ENCODE measurements at places on chromosomes 1 and 21.
A peak's percentile ranks its signal among the peaks of the same experiment; 100 is the strongest.

GRCh38 chr1:16888860-16889816 is 6.6 kb upstream of the RNU1-2 start:
- DNase-seq, result peak; percentile 66

DNA sequence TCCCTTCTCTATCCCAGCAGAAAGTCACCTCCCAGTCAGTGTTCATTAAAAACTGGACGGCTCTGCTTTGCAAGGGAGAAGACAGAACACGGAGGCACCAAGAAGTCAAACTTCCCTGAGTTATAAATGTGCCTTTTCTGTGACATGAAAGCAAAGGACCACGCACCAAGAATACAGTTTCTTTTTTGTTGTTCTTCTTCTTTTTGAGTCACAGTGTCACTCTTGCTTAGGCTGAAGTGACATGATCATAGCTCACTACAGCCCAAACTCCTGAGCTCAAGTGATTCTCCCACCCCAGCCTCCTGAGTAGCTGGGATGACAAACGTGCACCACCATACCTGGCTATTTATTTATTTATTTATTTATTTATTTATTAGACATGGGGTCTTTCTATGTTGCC is 22.7 kb downstream of the GLUL start:
- no peak for DNase-seq

DNA sequence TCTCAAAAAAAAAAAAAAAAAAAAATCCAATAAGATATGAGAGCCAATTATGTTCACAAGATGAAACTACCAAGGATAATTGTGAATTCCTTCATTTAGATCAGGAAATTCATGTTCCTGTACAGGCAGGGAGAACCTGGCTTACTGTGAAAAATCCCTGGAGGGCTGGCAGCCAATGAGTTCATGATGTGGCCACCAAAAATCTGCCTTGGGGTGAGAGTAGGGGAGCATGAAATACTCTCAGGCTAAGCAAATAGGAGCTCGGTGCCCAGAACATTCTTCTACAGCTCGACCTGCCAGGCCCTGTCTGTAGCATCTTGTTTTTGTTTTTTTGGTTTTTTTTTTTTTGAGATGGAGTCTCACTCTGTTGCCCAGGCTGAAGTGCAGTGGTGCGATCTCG is 50.1 kb downstream of the PIK3CD start:
- DNase-seq, result no peak

- DNase-seq, result no peak
Measured at GRCh38 chr21:28971171-28971570, 21.5 kb downstream of the LTN1 start.

- no peak for DNase-seq
Measured at GRCh38 chr1:153288634-153289275, 24.0 kb downstream of the PGLYRP3 start.

- no peak for DNase-seq
Measured at GRCh38 chr1:187051618-187052232, 223.0 kb downstream of the PLA2G4A start.

GRCh38 chr1:226661965-226662364 is 77.1 kb downstream of the ITPKB start:
- DNase-seq, result no peak

DNA sequence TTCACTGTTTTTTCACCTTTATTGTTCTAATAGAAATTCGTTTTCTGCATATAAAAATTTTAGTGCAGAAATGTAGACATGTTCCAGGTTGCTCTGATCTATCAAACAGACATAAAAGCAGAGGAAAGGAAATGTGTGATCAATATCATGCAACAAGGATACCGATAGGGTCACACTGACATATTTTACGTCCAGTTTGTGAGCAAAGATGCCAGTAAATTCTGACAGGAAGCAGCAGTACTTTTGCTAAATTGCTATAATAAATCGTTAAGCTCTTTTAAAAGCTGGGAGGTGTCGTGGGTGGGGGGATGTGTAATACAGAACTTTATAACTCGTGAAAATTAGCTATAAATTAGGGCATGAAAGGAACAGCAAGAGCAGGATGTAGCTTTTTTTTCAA is 955.2 kb downstream of the BRINP3 start:
- no peak for DNase-seq

GRCh38 chr1:228349701-228350171 is 56.9 kb downstream of the TRIM11 start:
- DNase-seq, result no peak

- DNase-seq, result no peak
Measured at GRCh38 chr1:86477256-86477655, 8.5 kb downstream of the CLCA1 start.

- DNase-seq, result no peak
Measured at GRCh38 chr1:3251807-3252428, 182.9 kb downstream of the PRDM16 start.

- DNase-seq, result no peak
Measured at GRCh38 chr1:1599935-1600860, at the start of gene FNDC10. Gene FNDC10, minus strand, starts transcription at chr1:1600135. Its CDS starts 120 bp downstream, at chr1:1600015.

- DNase-seq, result no peak
Measured at GRCh38 chr1:212666116-212666775, 33.4 kb downstream of the BATF3 start.

DNA sequence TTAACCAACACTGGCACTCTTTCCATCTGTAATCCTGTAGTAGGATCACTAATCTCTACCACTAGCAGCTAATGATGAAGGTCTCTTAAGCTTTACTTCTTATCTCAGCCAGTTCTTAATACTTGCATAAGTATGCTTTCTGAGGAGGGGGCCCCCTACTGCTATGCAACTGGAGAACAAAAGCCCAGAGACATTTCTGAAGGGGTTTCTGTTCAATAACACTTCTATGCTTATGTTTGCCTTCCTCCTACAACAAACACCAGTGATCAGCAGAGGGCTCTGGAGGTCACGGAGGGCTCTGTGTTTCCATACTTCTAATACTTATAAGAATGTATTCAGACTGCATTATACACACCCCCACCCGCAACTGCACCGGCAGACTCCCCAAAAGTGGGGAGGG is 215.8 kb downstream of the BARHL2 start:
- no peak for DNase-seq

GRCh38 chr1:45332346-45332720 is 5.6 kb downstream of the HPDL start:
- no peak for DNase-seq

GRCh38 chr21:27519361-27519760 is 552.5 kb upstream of the ADAMTS5 start:
- DNase-seq, result no peak

- no peak for DNase-seq
Measured at GRCh38 chr21:42027822-42028765, 17.9 kb upstream of the ZBTB21 start.

DNA sequence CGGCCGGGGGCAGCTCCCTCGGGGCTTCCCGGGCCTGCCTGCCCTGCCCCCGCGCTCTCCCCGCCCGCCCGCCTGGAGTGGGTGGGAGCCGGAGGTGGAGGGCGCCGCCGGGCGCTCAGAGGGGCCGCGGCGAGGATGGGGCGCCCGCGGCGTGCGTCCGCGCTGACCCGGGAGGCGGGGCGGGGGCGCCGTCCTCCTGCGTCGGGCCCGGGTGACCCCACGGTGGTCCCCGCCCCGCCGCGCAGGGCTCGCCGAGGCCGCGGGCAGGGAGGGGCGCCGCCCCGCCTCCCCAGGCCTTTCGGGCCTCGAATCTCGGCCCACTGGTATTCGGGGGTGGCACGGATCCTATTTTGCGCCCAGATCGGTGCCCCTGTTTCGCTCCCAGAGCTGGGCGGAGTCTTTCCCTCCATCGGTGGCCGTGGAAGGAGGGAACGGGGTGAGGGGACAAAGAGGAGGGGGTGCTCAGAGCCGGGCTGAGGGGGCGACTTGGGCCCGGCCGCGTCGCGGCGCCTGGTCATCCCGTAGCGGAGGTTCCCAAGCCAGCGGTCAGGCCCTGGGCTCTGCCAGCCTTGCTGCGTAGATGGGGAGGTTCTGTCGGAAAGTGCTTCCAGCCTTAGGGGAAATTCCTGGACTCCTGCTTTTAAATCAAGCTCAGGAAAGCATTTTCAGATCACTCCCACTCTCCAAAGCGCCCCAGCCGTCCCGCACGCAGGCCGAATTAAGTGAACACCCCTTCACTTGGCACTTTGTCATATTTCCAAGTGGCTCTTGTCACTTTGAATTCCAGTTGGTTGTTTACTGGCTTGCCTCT is 545 bp downstream of the PATJ start:
- no peak for DNase-seq

- no peak for DNase-seq
Measured at GRCh38 chr1:168585191-168585590, 8.8 kb downstream of the XCL1 start.

DNA sequence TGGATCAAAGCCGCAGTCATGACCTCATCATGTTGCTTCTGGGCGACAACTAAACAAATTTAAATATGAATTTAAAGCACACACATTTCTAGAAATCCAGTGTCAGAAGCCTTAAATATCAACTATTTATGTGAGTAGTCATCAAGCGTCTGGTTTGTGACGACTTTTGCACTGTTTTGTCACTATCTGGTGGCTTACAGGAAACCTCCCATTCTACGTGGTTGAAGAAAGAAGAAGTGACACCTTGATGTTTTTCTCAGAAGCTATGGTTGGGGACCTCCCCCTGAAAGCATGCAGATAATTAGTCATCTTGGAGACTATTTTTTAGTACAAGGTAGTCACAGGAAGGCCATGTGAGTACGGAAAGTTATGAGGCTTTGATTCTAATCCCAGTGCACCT is 58.5 kb downstream of the TENT5C start:
- DNase-seq, result no peak

Measured in activated T-cell treated with anti-CD3 and anti-CD28 coated beads, Interleukin-2, amount 50 U/mL, for 1 hour (primary cell).